ENCODE measurements at places on chromosomes 16 and 17.

GRCh38 chr16:4184038-4184702, 57.7 kb downstream of the SRL start:
- no peak for DNase-seq

GRCh38 chr16:25626172-25626571, 65.6 kb upstream of the HS3ST4 start:
- DNase-seq, result no peak

DNA sequence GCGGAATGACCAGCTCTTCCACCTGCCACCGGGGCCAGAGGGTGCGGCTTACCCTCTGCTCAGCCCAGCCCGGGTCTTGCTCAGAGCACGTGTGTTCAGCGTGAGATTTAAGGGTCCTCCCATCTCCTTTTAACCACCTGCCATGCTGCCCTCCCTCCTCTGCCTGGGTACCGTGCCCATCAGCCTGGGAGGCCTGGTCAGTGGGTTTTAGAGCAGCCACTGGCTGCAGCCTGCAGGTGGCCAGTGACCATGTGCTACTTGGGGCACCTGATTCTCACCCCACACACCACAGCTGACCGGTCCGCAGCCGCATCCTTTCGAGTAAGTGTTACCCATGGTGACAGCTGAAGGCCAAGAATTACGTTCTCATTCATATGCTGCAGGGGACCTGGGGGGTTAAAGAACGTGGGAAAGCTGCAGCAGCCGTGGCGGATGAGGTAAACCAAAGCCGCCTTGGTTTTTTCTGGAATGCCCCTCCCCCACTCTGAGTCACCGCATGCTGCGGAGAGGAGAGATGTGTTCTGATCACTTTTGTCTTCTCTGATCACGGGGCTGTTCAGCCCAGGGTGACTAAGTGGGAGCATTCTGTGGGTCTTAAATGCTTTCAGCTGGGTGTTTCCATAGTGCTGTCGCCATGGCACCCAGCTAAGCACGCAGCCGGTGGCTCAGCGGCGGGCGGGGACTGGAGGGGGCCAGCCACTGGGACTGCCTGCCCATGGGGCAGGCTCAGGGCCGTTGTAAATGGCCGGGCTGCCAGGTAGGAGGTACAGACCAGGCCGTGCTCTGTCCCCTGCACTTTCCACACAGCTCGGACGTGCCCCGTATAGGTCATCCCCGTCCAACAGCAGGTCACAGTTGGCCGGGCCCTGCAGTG, 59.8 kb downstream of the BAIAP2 start:
- DNase-seq, result peak; percentile 87

GRCh38 chr17:5583426-5584382, 605 bp downstream of the NLRP1 start:
- no peak for DNase-seq

GRCh38 chr17:180381-181244, 837 bp downstream of the DOC2B start:
- no peak for DNase-seq

DNA sequence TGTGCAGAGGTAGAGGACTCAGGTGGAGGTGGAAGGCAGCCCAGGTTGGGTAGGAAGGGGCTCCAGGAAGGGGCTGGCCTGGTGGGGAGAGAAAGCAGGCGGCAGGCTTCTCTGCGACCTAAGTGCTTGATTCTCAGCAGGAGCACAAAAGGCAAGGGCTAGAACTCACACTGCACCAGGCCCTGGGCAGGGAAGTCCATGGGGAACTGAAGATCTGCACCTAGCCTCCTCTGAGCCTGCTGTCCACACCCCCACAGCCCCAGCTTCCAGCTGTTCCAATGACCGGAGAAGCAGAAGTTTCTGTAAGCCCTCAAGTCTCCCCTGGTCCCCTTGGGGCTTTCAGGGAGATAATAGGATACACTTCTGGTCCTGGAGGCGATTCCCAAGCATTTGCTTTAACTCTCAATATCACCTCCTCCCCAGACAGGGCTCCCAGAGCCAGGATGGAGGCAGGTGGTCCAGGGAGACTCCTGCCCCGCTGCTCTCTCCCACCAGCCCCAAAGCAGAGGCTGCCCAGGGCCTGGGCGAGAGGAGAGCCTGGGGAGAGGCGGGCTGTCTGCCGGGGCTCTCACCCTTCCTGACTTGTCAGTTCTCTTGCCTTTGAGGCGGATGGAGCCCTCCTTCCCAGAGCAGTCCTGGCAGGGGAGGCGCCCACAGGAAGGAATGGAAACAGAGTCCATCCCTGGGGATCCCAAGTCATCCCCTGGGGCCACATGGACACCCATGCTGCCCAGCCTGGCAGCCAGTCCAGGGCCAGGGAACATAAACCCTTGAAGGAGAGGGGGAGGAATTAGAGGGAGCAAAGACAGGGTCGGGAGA, 126.0 kb downstream of the RBFOX3 start:
- DNase-seq, result no peak

DNA sequence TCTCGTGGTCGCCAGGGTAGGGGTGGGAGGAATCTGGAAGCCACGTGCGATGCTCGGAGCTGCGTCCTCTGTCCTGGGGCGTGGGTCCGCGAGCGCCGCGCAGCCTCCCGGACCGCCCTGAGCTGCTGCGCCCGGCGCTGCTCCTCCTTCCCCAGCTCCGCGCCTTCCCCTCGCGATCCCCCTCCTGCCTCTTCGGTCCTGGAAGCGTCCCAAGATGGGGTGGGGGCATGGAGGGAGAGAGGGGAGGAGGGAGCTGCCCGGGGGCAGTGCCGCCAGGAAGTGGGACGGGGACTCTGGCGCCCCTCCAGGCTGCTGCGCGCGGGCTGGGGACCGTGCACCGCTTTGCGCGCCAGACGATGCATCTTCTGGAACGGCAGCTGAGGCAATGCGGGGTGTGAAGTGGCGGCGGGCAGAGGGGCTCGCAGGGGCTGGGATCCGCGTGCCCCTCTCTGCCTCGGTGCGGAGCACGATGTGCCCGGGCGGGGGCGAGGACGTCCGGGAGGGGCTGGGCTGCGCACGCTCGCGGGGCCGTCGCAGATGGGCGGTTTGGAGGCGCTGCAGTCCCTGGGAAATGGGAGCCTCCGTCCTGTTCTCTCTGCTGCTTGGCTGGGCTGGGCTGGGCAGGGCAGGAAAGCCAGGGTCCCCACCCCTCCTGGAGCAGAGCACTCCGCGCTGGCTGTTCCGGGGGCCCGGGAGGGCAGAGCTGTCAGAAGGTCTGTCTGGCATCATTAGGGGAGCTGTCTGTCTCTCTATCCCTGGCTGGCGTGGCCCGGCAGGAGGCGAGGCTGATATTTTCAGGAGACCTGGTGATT, 388.0 kb downstream of the SEC14L1 start:
- no peak for DNase-seq

DNA sequence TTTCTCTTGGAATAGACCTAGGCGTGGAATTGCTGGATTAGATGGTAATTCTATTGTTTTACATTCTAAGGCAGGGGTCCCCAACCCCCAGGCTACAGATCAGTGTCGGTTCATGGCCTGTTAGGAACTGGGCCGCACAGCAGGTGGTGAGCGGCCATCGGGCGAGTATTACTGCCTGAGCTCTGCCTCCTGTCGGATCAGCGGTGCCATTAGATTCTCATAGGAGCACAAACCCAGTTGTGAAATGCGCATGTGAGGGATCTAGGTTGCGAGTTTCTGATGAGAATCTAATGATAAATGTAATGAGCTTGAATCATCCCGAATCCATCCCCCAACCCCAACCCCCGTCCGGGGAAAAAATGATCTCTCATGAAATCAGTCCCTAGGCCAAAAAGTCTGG, 23.0 kb downstream of the NLRC5 start:
- no peak for DNase-seq
